ENCODE measurements at places on chromosomes 5 and 9. TPM values are rescaled to one million over a fixed set of nuclear protein-coding genes. Genes with fewer than 3 reads are reported as not detected.
A peak's percentile ranks its signal among the peaks of the same experiment; 100 is the strongest.

- DNase-seq = no peak
These were observed 4.5 kb upstream of the NADK2 start for GRCh38 chr5:36246036-36246800.

The NR5A1 gene
- not detected for total RNA-seq

- no peak for DNase-seq
These were observed 636.0 kb downstream of the NR2F1-AS1 start for GRCh38 chr5:92944903-92945604.

The CCDC183 gene
- 1.6 TPM for total RNA-seq

The LIX1 gene
- not detected for total RNA-seq

GRCh38 chr5:180666812-180667211 lies 17.4 kb upstream of the FLT4 start:
- DNase-seq = no peak

The SUSD1 gene
- 17.2 TPM for total RNA-seq

DNA sequence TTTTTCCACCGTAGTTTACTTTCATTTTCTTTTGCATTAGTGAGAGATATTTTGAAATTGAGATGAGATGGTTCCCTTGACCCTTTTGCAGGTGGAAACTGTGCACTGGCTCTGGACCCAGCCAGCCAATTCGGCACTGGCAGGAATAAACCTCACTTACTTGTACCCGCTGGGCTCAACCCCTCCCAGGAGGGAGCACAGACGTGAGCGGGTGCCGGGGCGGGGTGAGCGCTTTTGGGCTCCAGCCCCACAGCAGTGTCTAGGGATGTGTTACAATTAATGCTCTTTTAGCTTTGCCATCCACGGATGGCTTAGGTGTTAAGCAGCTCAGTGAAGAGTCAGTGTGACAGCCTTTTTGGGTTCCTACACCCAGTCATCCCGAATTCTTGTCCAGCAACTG lies 766.1 kb upstream of the CHD1 start:
- DNase-seq = no peak

- no peak for DNase-seq
These were observed 140.9 kb downstream of the SAXO1 start for GRCh38 chr9:18891946-18892670.

- DNase-seq = peak; percentile 91
These were observed 31.7 kb downstream of the CEP72 start for GRCh38 chr5:643811-644271.

The NMUR2 gene
- total RNA-seq = not detected

The PCDH1 gene
- total RNA-seq = not detected

- DNase-seq = no peak
These were observed 529.3 kb upstream of the ZNF608 start for GRCh38 chr5:125275725-125276090.

GRCh38 chr5:67301285-67301903 lies 104.8 kb upstream of the CD180 start:
- DNase-seq = no peak

The EGFLAM gene
- total RNA-seq = not detected

The CMYA5 gene
- total RNA-seq = 0.45 TPM

DNA sequence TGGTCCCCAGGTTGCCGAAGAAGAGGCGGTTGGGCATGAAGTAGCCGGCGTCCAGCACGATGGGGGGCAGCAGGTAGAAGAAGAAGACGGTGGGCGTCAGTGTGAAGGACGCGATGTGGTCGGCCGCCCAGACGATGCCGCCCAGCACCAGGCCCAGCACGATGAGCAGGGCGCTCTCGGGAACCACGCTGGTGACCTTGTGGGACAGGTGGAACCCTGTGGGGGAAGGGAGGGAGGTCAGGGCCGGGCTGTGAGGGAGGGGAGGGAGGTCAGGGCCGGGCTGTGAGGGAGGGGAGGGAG lies 32.4 kb downstream of the SLC9A3 start:
- DNase-seq = no peak

DNA sequence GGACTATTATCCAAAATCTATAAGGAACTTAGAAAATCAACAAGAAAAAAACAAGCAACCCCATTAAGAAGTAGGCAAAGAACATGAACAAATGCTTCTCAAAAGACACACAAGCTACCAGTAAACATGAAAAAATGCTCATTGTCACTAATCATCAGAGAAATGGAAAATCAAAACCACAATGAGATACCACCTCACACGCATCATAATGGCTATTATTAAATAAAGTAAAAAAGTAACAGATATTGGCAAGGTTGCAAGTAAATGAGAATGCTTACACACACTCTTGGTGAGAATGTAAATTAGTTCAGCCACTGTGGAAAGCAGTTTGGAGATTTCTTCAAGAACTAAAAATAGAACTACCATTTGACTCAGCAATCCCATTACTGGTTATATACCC lies 167.0 kb upstream of the DMRTA1 start:
- no peak for DNase-seq

- DNase-seq = no peak
These were observed 19.3 kb downstream of the SLC6A7 start for GRCh38 chr5:150209099-150209635.

DNA sequence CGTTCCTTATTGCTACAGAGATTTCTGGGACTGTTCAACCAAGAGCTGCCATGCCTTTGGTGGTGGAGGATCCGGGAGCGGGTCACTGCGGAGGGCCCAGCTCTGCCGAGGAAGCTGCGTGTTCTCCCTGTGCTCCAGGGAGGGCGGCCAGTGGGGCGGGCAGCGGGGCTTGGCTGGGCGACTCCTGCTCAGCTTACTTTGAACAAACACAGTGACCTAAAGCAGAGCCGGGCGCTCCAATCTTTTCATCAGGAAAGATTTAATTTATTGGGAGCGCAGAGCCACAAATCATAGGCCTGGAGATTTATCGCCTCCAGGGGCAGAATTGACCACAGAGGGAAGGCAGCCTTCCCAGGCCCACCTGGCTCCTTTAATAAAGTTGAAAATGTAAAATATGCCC lies 27.7 kb downstream of the LHX3 start:
- no peak for DNase-seq

- no peak for DNase-seq
These were observed 169.0 kb downstream of the FBXL17 start for GRCh38 chr5:108212775-108213346.

GRCh38 chr5:8844847-8845246 lies 701.0 kb downstream of the SEMA5A start:
- DNase-seq = no peak

DNA sequence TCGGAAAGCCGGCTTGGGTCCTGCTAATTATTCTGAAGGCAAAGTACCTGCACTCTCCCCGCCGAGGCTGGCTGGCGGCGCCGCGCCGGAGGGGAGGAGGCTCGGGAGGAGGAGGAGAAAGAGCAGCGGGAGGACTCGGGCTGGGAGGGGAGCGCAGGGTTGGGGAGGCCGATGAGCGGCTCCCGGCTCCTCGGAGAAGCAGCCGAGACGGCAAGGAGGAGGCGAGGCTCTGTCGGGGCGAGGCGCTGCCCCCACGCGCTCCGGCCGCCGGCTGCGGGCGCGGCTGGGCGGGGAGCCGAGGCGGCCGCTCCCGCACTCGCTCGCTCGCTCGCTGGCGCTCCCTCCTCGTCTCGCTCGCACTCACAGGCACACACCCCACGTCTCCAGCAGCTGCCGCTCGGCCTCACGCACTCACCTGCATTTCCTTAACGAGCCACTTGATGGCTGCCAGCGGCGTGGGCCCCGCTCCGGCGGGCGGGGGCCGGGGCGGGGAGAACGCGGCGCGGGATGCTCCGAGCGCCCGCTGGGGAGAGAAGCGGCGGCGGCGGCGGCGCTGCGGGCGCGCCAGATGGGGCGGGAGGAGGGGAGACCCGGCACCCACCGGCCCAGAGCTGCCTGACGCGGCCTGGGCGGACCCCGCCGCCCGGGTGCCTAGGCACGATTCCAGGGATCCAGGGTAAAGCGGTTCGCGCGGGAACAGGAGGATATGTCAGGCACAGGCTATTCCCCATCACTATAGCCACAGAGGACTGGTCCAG lies at the start of gene PTPRD:
PTPRD (minus strand) TSS at position 362 of the 758 bp plus-strand sequence.
- DNase-seq = no peak

DNA sequence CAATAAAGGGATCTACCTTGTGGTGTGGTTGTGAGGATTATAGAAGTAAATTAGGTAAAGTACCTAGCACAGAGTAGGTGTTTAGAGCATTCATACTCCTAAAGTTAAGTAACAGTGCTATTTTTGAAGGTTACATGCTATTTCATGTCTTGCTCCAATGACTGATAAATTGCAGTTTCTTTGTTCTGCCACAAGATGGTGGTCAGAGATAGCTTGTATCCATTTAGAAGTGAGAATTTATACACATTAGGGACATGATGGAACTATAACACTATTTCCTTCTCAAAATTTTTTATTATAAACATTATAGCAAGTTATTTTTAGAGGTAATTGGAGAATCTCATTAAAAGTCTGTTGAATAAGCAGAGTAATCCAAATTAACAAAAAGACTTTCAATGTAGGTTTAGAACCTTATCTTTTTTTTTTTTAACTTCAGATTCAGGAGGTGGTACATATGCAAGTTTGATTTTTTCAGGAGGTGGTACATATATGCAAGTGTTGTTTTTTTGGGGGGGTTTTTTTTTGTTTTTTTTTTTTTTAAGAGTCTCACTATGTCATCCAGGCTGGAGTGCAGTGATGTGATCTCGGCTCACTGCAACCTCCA lies 17.1 kb downstream of the MTREX start:
- DNase-seq = peak; percentile 69

GRCh38 chr5:96374653-96375052 lies 58.4 kb downstream of the PCSK1 start:
- no peak for DNase-seq

- DNase-seq = peak; percentile 65
These were observed 96.3 kb downstream of the PCDH1 start for GRCh38 chr5:141781910-141782309.

- no peak for DNase-seq
These were observed 85.4 kb upstream of the CEP78 start for GRCh38 chr9:78150312-78150982.

DNA sequence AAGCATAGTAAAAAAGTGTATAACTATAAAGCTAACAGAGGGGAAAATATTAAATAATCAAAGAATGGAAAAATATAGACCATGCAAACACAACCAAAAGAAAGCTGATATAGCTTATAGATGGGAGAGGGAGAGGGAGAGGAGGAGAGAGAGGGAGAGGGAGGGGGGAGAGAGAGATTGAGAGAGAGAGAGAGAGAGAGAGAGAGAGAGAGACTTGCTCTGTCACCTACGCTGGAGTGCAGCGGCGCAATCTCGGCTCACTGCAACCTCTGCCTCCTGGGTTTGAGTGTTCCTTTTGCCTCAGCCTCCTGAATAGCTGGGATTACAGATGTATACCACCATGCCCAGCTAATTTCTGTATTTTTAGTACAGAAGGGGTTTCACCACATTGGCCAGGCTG lies 110.6 kb downstream of the RAPGEF6 start:
- DNase-seq = no peak

- no peak for DNase-seq
These were observed 22.5 kb downstream of the APBA1 start for GRCh38 chr9:69649566-69650250.

The PTGS1 gene
- 0.07 TPM for total RNA-seq

The MAN2A1 gene
- 20.3 TPM for total RNA-seq

The TTC1 gene
- 48.1 TPM for total RNA-seq

The RMRP gene
- total RNA-seq = 23,349 TPM

DNA sequence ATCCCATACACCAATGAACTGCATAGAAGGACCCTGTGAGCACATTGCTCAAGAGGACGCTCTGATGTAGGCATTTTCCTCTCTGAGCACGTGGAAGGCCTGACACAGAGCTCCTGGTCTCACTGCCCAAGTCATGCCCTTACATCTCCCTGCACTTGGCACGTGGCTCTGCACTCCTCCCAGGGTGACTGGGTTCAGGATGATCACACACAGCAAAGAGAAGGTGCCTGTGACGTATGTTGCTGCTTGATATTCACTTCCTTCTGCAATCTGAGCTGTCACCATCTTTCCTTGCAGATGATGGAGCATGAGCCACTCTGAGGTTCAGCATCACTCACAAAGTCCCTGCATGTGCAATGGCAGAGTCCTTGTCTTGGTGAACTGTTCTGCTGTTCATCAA lies 125.2 kb downstream of the FSTL4 start:
- no peak for DNase-seq

GRCh38 chr5:87361536-87362213 lies 51.1 kb downstream of the CCNH start:
- no peak for DNase-seq

The PRELID1 gene
- total RNA-seq = 112 TPM

DNA sequence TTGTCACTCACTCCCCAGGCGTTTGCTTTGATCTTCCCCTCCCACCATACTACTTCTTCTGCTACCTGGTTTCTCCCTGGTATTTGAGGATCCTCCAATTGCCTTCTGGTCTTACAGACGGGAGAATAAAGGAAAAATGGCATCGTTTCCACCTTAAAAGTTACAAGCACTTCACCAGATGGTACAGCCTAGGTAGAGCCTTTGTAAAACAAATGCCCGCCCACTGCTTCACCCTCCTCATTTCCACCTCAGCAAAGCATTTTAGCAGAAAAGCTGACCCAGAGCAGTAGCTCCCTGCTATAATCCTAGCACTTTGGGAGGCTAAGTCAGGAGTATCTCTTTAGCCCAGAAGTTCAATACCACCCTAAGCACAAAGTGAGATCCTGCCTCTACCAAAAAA lies 5.1 kb upstream of the ANXA2R start:
- DNase-seq = no peak
